ENCODE measurements at places on chromosomes 6 and 20. TPM values are rescaled to one million over a fixed set of nuclear protein-coding genes. Genes with fewer than 3 reads are reported as not detected.

- no peak for DNase-seq
Observed at GRCh38 chr20:31606804-31607639, 1.9 kb downstream of the ID1 start.

DNA sequence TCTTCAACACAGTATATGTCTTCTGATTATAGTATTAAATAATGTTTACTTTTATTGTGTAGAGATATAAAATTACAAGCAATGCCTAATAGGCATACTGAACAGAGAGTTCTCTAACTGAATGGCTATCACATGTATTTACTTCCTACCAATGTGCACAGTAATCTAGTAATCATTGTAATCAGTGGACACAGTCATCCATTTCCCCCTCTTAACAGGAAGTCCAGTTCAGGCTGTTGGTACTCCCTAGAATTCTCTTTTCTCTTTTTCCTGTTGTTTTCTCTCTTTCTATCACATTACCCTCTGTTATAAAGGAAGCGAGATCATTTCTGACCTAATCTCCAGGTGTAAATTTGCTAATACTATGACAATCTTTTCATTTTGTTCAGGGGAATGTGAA, 172.5 kb downstream of the HTR1B start:
- no peak for DNase-seq

Gene PACRG
- total RNA-seq: 6.7 TPM

- DNase-seq: no peak
Observed at GRCh38 chr6:53906842-53907241, 112.0 kb downstream of the LRRC1 start.

DNA sequence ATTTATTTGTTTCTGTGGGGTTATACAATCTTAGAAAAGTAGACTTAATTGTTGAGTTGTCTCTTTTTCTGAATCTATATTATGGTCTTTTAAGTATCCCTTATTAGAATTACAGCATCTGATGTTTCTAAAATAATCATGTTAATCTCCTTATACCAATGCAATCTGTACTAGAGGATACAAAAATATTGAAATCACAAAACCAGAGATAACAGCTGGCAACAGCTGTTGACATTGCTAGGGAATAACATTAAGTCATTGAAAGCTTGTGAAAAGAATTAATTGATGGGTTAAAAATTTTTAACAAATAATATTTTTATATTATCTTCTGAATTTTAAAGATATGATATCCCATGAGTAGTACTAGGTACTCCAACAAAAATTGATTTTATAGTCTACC, 162.6 kb downstream of the COL19A1 start:
- DNase-seq: no peak

GRCh38 chr6:31727034-31727716, 1.9 kb downstream of the DDAH2 start:
- no peak for DNase-seq

DNA sequence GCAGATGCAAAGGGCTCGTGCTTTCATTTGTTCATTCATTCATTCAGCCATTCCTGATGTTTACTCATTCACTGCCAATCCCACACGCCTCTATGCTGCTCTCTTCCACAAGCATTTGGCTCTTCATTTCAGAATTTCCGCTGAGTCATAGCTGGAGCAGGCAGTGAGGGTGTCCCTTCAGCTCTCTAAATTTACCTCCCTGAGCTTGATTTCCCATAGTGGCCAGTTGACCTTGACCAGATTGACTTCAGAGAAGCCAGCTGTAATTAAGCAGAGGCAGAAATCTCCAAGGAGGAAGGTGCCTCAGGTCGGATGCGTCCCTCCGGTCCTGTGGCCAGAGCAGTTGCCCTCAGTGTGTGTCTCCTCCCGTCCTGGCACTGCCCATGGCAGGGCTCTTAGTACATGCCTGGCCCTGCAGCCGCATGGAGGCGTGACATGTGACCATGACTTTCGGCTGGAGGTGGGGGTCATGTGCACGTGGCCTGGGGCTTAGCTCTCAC, 267.2 kb upstream of the ECI2 start:
- DNase-seq: no peak

- DNase-seq: no peak
Observed at GRCh38 chr20:53767206-53767930, 173.7 kb upstream of the ZNF217 start.

GRCh38 chr20:9409981-9410380, 104.4 kb upstream of the LAMP5 start:
- no peak for DNase-seq

- no peak for DNase-seq
Observed at GRCh38 chr20:51221791-51222408, 199.0 kb upstream of the KCNG1 start.

GRCh38 chr20:58651559-58651945, 469 bp downstream of the STX16 start:
- DNase-seq: peak; percentile 63

- DNase-seq: no peak
Observed at GRCh38 chr6:45419571-45420082, 41.9 kb upstream of the SUPT3H start.

DNA sequence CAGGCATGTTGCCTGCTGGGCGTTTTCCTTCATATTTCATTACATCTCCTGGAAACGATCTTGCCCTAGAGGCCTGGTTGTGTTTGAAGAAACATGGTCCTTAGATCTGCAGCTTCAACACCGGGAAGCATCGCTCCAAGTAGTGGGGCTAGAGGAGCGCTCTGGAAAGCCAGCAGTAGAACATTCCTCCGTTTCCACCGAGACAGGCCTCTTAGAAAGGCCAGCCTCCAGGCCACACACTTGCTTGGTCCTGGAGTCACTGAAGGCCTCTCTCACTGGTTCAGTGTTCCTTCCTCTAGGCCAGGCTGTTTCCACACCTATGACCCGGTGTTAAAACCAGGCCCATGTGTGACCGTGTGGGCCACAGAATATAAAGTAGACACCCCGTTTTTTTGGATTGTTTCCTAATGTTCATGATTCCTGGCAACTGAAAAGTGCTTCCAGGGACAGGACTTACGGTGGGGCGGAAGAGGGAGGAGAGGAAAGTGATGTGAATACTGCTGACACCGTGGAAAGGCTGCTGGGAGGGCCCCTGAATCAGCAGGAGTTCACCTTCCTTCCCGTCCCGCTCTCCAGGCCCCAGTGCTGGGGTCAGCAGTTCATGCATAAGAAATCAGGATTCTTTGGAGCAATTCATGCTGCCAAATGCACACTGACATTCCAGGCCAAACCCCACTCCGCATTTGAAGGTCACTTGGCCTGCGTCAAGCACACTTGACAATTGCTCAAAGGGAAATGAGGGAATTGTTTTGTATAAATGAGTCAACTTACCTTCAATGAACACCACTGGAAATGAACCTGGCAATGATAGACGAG, 83.8 kb downstream of the IYD start:
- no peak for DNase-seq

Gene HTR1E
- 0.16 TPM for total RNA-seq

DNA sequence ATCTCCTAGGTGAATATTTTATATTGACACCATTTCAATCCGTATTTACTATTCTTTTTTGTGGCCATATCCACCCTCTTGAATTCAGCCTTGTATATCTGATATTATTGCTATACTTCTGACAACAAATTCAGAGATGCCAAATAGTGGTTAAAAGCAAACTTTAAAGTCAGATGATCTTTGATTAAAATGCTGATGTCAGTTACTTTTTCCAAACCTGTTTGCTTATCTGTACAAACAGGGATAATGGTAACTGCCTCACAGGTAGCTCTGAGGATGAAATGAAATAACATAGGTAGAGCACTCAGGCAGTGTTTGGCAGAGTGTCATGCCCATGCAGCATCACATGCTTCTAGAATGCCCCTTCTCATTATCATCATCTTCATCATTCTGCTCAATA, 19.2 kb downstream of the PPIL6 start:
- no peak for DNase-seq

GRCh38 chr6:90397047-90397446, 100.4 kb upstream of the BACH2 start:
- DNase-seq: no peak

DNA sequence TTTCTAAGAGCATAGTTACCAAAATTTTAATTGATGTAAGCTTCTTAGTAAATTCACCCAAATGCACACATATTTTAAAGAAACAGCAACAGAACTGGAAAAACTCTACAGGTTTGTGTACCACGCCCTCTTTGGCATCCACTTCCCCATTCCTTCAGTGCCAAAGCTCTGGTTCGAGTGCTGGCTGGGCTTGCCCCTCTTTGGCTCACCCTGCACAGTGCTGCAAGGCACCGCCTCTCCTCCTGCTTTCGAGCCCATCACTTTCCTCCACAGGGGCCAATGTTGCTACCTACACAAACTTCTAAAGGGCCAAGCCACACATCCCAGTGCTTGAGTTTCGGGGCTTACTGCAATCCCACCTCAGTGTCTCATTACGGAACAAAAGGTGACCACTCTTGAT, 9.6 kb downstream of the LRP11 start:
- DNase-seq: no peak

Gene SIRPG
- total RNA-seq: not detected

Gene CGA
- total RNA-seq: not detected

- DNase-seq: no peak
Observed at GRCh38 chr20:14604143-14604542, 266.7 kb upstream of the FLRT3 start.

Gene TNFRSF6B
- not detected for total RNA-seq

DNA sequence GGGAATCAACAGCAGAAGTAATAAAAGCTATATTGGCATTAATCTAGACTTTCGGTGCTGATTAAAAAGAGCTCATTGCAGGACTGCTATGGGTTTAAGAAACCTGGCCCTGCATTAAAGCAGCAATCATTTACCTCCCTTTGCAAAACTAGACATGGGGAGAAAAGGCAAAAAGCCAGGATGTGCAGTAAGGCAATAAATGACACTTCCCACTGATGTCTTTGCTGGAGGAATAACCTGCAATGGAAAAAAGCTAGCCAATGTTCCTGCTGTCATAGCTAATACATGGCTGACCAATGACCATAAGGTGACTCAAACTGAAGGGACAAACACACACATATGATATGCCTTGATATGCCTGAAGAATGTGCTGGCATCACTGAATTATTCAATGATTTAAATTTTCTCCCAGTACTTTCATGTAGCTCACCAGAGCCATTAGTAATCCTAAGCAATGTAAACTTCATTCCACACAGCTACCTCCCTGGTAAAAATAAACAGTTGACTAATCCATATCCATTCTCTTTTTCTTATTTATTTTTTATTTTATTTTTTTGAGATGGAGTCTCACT, 8.7 kb downstream of the DNAAF9 start:
- DNase-seq: no peak

GRCh38 chr20:61121661-61122060, 130.4 kb upstream of the CDH4 start:
- DNase-seq: no peak
